ENCODE measurements at places on chromosomes 1 and 21. TPM values are rescaled to one million over a fixed set of nuclear protein-coding genes. Genes with fewer than 3 reads are reported as not detected.
A peak's percentile ranks its signal among the peaks of the same experiment; 100 is the strongest.

Gene UBL4B
- total RNA-seq = not detected

Gene FCRL5
- total RNA-seq = not detected

Gene CD5L
- total RNA-seq = not detected

Gene EPB41
- total RNA-seq = 325 TPM

Gene TMEM269
- total RNA-seq = 0.32 TPM

- H3K4me1 ChIP-seq = no peaks in the 10 kb centered on the region
- H3K27me3 ChIP-seq = no peaks in the 10 kb centered on the region
Observed at GRCh38 chr1:159584536-159584935, 3.1 kb upstream of the APCS start.

DNA sequence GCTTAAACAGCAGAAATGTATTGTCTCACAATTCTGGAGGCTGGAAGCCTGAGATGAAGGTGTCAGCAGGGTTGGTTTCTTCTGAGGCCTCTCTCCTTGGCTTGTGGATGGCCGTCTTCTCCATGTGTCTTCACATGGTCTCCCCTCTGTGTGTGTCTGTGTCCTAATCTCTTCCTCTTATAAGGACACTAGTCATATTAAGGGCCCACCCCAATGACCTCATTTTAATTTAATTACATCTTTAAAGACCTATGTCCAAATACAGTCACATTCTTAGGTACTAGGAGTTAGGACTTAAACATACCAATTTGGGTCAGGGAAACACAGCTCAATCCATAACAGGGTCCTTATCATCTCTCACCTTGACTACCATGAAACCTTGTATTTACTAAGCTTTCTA, 14.8 kb upstream of the OLIG2 start:
- no peak overlapping the region for H3K4me3 ChIP-seq
- H3K27ac ChIP-seq = no peak overlapping the region
- DNase-seq = no peak
- no peaks in the 10 kb centered on the region for H3K4me1 ChIP-seq
- H3K36me3 ChIP-seq = no peaks in the 10 kb centered on the region

- H3K27ac ChIP-seq = no peak overlapping the region
- H3K36me3 ChIP-seq = no peaks in the 10 kb centered on the region
- H3K4me1 ChIP-seq = no peaks in the 10 kb centered on the region
- no peak overlapping the region for H3K4me3 ChIP-seq
Observed at GRCh38 chr1:112911506-112912220, 44.3 kb downstream of the SLC16A1 start.

DNA sequence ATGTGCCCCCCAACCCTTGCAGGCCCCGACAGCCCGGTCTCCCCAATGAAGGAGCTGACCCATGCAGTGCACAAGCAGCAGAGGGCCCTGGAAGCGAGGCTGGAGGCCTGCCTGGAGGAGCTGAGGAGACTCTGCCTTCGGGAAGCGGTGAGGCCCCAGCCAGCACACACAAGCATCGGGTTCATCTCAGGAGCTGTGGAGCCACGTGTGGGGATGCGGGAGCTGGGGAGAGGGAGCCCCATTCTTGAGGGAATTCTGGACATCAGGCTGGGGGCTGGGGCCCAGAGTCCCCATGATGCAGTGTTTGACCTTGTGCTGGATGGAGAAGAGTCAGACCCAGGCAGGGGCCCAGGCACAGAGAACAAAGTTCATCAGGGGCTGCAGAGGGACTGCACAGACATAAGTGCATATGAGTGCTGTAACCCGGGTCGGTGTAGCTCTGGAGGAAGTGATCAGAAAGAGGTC, 4.8 kb downstream of the INAVA start:
- H3K4me3 ChIP-seq = no peak overlapping the region
- no peaks in the 10 kb centered on the region for H3K27me3 ChIP-seq
- H3K27ac ChIP-seq = no peak overlapping the region
- no peaks in the 10 kb centered on the region for H3K4me1 ChIP-seq

- H3K27ac ChIP-seq = no peak overlapping the region
- H3K4me3 ChIP-seq = no peak overlapping the region
- H3K4me1 ChIP-seq = no peaks in the 10 kb centered on the region
- H3K36me3 ChIP-seq = no peaks in the 10 kb centered on the region
- no peaks in the 10 kb centered on the region for H3K27me3 ChIP-seq
- DNase-seq = no peak
Observed at GRCh38 chr1:197140121-197140520, 6.3 kb downstream of the ASPM start.

- no peak overlapping the region for H3K4me3 ChIP-seq
- DNase-seq = no peak
- no peak overlapping the region for H3K27ac ChIP-seq
- peaks cover 16% of the 10 kb centered on the region for H3K36me3 ChIP-seq
- no peaks in the 10 kb centered on the region for H3K27me3 ChIP-seq
Observed at GRCh38 chr1:35884934-35885333, 1.9 kb downstream of the AGO1 start.

DNA sequence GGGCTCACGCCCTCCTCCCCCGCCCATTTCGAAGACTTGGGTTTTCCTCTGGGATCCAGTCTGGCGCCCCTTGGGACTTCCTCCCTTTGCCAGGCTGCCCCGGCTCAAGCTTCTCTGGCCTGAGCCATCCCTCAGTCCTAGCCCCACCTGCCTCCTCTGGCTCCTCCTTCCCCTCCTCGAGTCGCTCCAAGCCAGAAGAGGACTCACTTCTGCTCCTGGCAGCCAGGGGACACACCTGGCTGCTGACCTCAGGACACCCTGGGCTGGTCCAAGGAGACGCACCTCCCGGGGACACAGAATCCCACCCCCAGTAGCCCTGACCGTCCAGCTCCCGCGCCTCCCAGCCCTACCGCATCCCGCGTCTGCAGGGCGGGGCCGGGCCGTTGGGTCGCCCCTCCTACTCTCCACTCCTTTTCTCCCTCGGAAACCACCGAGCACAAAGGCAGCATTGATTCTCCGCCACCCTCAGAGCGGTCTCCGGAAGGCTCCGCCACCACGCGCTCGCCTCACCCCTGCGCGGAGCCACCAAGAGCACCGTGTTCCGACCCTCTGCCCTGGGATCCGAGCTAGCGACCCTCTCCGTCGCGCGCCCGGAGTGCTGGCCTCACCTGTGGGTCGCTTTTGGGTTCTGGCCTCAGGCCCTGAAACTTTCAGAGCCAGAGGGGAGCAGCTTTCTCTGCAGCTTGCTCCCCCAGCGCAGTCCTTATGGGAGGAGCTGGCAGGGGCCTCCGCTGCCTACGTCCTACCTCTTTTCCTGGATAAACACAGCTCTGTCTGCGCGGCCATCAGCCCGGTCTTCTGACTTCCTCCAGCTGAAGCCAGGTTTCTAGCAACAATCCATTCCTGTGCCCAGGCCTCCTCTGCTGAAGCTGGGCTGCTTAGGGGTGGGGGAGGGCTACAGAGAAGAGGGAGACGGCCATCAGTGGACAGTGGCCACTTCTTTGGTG, at the start of gene C2CD4D:
Gene C2CD4D, minus strand, starts transcription at position 364 of the 947 bp plus-strand sequence. CDS start 831 bp downstream, outside the sequence.
- H3K27me3 ChIP-seq = no peaks in the 10 kb centered on the region
- H3K36me3 ChIP-seq = no peaks in the 10 kb centered on the region
- DNase-seq = peak; percentile 42

GRCh38 chr1:151156515-151156819, at the start of gene TNFAIP8L2:
TSS of gene TNFAIP8L2 (plus strand) at chr1:151156649. CDS start at chr1:151158698, 2,049 bp downstream.
- H3K27ac ChIP-seq = peak within 1 kb of the TSS; percentile 78
- peaks cover 27% of the 10 kb centered on the region for H3K4me1 ChIP-seq
- peaks cover 3% of the 10 kb centered on the region for H3K36me3 ChIP-seq
- no peaks in the 10 kb centered on the region for H3K27me3 ChIP-seq
- DNase-seq = no peak

DNA sequence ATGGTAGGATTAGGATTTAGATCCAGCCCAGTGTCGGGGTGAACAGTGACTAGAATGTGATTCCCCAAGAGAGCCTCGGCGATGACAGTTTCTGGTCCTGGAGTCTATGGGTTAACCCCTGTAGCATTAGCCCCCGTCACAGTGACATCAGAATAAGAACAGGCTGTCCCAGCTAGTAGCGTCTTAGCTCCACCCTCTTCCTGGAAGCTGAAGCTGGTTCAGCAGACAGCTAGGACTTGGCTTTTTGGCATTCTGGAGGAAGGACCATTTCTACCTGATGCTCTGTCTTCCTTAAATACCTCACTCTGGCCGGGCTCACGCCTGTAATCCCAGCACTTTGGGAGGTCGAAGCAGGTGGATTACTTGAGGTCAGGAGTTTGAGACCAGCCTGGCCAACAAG, 5.0 kb downstream of the NDUFS2 start:
- no peak overlapping the region for H3K4me3 ChIP-seq
- DNase-seq = no peak
- H3K27ac ChIP-seq = no peak overlapping the region

DNA sequence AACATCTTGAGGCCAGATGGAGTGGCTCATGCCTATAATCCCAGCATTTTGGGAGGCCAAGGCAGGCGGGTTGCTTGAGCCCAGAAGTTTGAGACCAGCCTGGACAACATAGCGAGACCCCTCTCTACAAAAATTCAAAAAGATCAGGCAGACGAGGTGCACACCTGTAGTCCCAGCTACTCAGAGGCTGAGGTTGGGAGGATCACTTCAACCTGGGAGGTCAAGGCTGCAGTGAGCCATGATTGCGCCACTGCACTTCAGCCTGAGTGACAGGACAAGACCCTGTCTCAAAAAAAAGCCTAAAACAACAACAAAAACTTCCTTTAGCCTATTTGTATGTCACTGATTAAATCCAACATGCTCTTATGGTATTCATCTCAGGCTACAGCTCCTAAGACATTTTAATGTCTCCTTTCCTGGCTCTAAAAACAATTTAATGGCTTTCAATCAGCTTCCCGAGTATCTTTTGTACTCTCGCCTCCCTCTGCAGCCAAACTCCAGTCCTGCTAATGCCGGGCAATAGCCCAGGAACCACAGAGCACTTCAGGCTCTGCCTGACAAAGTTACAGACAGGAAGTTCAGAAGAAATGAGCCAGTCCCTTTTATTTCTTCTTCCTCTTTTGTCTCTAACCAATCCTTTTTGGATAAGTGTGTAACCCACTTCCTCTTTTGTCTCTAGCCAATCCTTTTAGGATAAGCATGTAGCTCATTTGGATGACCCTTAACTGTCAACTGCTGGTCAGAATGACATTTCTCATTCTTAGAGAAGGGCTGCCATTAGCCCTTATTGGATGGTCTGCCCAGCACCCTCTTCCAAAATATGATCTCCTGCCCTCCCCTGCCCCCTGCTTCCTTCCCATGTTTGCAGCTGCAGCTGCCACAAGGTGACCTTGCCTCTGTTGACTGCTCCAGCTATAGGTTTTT, 6.6 kb upstream of the DOP1B start:
- no peaks in the 10 kb centered on the region for H3K36me3 ChIP-seq
- no peaks in the 10 kb centered on the region for H3K27me3 ChIP-seq
- H3K27ac ChIP-seq = peak overlapping the region; percentile 18
- no peak overlapping the region for H3K4me3 ChIP-seq
- peaks cover 18% of the 10 kb centered on the region for H3K4me1 ChIP-seq
- DNase-seq = no peak

DNA sequence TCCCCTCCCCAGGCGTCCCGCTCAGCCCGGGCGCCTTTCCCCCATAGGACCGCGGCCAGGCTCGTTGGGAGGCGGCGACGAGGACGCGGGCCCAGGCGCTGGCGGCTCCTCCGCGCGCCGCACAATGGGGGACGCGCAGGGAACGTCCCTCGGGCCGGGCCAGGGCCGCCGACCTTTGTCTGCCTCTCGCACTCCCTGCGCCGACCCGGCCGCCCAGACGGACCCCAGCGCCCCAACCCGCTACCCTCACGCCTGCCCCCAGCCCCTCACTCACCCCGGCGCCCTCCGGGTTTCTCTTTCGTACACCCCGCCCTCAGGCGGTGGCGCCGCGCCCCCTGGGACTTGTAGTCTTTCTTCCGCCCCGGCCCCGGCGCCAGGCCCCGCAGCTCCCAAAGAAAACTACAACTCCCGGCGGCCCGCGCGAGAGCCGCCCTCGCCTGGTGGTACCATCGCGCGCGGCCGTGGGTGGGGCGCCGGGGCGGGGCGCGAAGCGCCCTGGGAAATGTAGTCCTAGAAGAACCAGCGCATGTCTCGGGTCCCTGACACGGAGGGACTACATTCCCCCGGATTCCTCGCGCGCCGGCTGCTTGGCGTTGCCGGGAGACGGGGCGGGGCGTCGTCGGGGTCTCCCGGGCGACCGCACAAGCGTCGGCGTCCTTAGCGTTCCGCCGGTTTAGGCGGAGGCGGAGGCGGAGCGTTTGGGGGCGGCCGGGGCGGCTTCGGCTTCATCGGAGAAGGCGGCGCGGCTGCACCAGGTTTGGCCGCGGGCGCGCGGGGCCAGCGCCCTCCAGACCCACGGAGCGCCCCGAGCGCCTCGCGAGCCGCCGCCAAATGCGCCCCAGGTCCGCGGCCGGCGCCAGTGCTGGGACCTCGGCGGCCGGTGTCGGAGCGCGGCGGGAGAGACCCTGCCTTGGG, at the start of gene C1orf159:
Gene C1orf159, minus strand, starts transcription at position 304 of the 915 bp plus-strand sequence. CDS start 24,546 bp downstream, outside the sequence.
- no peaks in the 10 kb centered on the region for H3K27me3 ChIP-seq
- DNase-seq = peak; percentile 97
- no peaks in the 10 kb centered on the region for H3K4me1 ChIP-seq

Data from naive thymus-derived CD4-positive, alpha-beta T cell (primary cell).